Renal cortical epithelial cell (primary cell): ENCODE measurements at places on chromosomes 2 and 18.

- no peak for DNase-seq
Observed at GRCh38 chr18:49716035-49716434, 97.3 kb downstream of the ACAA2 start.

DNA sequence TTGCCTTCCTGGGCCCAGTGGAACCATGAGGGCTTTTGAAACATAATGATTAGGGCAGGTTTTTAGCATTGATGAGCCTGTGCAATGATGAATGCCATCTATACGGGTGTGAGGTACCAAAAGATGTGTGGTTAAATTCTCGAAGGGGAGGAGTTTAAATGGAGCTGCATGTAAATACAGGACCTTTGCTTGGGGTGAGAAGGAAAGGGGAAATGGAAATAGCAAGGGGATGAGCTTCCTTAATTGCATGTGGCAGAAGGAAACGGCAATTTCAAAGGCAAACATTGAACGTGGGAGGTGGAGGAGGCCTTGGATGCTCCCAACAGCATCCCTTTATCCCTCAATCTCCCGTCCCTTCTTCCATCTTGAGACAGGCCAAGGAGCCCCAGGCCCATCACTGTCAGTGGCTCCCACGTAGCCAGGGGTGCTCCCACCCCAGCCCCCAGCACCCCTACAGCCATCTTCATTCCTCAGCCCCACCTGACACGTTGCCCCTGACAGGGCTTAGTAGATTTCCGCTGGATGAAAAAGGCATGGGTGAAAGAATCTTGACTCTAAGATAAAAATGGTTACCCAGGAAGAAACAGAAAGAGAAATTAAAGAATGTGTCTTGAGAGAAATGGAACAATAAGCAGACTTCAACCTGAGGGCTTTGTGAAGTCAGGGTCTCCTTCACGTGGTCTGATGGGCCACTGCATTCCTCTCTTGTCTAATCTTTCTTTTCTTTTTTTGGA, 32.5 kb downstream of the INPP5D start:
- DNase-seq: no peak

DNA sequence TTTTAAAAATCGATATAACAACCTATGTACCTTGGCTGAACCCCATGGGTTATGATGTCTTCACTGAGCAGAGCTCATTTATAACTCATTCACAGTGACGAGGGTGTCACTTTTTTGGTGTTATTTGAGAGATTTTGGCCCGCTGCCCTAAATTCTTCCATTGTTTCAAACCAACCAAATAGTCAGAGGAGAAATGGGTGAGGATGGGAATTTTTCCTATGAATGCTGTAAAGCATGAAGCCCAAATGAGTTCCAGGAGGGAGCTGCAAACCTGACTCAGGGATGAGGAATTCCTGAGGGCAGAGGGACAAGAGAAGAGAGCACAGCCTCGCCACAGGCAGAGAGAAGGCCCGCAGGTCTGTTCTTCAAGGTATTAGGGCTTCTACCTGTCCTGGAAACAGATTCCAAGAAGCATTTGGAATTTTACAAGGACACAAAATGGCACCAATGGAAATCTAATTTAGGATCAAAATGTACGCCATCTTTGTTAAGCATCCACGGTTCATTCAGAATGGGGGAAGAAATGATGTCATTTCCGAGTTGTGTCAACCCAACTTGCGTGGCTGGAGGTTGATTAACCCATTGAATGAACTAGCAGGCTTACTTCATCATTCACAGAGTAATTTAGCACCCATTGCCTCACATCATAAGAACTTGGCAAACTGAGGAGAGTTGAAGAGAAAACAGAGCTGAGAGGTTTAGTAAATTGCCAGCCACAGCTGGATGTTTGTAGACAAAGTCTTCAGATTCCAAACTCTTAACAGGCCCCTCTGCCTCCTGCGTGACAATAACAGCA, 133.5 kb downstream of the LAMA3 start:
- peak; percentile 89 for DNase-seq

GRCh38 chr2:212649646-212650045, 111.0 kb upstream of the ERBB4 start:
- no peak for DNase-seq

- DNase-seq: no peak
Observed at GRCh38 chr2:46356991-46357390, 59.8 kb downstream of the EPAS1 start.

DNA sequence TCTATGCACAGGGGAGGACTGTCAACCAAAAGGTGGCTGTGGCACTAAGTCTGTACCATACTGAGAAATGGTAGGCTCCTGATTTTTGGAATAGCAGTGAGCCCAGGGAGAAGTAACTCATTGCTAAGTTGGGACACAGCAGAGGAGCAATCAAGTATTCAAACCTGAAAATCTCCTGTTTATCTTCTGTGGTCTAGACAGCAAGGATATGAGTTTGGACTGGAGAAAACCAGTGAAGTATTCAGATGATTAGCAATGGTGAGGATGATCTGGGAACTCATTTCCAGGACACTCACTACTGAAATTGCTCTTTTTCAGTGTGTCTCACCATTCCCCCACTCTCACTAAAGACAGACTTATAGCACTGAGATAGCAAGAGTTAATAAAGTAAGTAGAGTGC, 112.0 kb downstream of the GULP1 start:
- peak; percentile 48 for DNase-seq

DNA sequence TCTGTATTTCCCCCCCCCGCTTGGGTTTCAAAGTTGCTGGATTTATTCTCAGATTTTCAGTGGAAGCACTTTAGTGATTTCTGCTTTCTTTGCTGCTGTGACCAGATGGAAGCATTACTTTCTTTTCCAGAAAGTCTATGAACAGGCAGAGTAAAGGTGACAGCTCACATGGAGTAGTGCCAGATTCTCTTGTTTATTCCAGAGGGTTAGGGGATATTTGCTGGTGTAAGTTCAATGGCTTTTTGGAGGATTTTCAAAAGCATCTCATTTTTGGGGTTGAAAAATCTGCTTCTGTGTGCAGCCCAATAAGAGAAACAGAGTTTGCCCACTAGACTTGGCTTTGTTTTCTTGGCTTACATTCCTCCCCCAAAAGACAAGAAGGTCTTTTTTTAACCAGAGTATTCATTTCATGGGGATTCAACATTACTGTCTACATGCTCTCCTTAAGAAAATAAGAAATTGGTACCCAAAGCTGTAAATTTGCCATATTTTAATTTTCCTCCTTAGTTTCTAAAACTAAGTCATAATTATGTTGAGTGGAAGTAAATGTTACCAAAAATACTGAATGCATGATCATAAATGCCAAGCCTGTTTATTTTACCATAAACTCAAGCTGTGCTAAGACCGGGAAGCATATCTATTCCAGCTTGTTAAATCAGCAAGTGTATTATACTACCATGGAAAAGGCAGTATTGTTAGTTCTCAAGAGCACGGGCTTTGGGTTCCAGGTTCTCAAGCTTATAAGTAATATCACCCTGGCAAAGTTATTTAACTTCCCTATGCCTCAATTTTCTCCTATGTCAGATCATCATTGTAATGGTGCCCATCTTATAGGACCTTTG, 557.2 kb downstream of the CPS1 start:
- DNase-seq: no peak

DNA sequence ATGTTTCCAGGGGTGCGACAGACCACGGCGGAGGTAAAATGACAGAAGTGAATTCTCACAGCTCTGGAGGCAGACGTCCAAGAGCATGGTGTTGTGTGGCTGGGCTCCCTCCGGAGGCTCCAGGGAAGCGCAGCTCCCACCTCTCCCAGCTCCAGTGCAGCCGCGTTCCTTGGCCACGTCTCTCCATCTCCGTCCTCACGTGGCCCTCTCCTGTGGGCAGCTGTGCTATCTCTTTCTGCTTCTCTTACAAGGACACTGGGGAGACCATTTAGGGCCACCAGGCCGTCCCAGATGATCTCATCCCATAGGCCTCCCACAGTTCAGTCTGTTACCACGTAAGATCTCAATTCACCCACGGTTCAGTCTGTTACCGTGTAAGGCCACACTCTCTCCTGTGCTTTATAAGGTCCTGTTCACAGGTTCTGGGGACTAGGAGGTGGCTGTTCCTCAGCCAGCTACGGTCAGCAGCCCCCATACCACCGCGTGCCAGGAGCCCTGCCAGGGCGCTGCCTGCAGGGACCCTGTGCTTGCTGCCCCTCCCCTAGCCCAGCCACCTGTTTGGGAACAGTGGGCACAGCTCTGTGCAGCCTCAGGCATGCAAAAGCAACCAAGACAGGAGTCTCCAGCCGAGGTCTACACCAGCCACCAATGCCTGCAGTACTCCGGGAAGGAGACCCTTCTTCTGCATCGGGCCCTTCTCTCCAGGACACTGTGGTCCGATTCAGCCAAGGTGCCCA, 2.9 kb upstream of the MAB21L4 start:
- DNase-seq: no peak

GRCh38 chr2:70789304-70790135, 923 bp downstream of the FIGLA start:
- peak; percentile 18 for DNase-seq

DNA sequence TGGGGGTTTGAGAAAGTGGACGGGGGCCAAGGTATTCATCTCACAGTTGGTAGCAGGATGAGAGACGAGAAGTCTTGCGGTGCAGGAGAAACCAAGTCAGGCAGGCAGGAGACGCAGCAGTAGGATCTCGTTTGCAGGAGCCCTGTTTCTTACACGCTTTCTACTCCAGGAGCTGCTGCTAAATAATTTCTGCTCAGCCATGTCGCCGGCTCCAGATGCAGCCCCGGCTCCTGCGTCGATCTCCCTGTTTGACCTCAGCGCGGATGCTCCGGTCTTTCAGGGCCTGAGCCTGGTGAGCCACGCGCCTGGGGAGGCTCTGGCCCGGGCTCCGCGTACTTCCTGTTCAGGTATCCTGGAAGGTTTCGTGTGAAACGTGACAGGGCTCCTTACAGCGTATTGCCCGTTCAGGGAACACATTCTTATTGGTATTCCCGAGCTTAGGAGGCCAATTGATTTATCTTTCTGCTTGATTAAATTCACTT, 494 bp downstream of the ANKZF1 start:
- DNase-seq: peak; percentile 40

DNA sequence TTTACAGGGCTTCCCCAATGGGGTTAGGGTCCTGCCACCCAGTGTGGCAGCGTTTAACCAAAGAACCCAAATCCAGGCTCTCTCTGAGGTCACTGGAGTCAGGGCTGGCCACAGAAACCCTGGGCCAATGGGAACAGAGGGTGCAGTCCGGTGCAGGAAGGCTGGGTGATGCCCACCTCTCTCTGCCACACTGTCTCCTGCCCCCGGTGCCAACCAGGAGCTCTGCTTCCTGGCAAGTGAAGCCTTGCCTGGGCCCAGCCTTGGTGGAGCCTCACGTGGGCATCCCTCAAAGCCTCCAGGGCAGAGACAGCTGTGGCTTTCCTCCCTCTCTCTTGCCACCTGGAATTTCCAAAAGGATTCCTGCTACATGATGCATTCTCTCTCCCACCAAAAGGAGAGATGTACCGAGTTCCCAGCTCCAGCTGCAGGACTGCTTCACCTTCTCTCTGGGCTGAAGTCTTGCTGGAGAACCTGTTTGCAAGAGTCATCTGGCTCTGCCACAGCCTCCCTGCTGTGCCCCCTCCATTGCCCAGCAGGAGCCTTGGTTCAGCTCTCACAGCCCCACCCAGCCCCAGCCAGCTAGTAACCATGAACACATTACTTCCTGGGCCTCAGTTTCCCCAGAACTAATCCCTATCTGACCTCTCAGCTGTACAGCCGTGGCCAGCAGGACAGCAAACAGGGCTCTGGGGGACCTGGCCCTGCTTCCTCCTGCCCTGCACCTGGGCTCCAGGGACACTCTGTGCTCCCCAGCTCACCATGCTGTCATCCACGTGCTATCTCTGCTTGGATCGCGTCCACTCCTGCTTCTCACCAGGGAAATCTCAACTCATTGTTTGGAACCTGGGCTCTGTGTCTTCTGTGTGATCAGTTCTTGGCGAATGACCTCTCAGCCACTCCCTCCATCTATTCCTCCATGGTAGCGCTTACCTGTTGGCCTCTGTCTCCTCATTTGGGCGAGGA, 43.4 kb downstream of the KCNF1 start:
- DNase-seq: no peak

DNA sequence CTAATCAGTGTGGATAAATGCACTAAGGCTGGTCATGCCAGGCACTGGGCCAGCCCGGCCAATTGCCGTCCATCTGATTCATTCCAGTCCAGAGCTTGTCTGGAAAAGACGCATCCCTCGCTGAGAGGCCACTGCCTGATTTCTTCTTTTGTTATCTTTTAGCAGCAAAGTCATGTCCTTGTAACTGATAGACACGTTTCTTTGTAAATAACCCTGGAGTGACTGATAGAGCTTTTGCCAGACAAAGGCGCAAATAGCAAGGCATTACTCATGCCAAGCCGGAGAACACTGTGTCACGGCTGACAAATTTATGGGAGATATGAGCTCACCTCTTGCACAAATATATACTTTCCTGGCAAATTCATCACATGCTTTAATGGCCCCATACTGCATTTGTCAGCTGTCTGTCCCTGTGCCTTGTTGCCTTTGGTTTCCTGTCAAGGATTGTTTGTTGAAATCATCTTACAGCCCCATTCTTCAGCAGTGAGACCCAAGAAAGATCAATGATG, 164.4 kb downstream of the ETAA1 start:
- peak; percentile 94 for DNase-seq

GRCh38 chr2:170509452-170510193, 205.5 kb upstream of the SP5 start:
- no peak for DNase-seq

DNA sequence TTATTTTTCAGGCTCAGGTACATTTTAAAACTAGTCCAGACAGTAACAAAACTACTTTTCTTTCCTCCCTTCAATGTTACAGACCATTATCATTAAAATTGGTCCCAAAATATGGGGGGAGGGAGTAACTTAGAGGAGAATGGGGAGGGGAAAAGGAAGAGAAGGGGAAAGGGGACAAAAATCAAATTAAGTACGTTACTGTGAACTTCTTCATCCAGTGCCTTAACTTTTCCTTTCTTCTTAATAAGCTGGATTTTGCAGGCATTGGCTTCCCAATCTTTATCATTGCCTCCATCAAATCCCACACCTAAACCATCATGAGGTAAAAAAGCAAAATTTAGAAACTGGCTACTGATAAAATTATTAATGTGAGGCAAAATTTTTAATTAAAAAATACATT, 17.2 kb downstream of the GFPT1 start:
- DNase-seq: no peak

- DNase-seq: no peak
Observed at GRCh38 chr2:61179701-61180639, 18.0 kb downstream of the C2orf74 start.

DNA sequence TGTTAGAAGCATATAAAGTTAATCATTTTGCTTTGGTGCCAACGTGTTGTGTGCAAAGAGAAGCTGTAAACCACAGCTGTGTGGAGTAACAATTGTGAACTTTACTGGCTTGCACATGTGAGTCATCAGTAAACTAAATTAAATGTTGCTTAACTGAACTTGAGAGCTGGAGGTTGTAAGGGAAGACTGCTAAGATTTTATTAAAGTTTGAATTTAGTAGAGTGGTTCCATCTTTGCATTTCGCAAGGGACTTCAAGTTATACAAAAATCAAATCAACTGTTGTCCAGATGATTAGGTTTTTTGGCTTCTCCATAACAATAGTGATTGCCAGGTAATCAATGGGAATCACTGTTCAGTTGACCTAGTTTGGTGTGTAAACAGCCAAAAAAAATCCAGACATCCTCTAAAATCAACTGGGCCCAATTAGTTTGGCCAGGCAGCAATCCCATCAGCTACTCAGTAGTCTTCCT, 247.4 kb downstream of the MYO3B start:
- peak; percentile 92 for DNase-seq
